Activated CD8-positive, alpha-beta memory T cell treated with anti-CD3 and anti-CD28 coated beads, Interleukin-2, amount 50 U/mL, for 4 hours (primary cell): ENCODE measurements at places on chromosomes 2 and 18.

- DNase-seq: no peak
These were observed 11.0 kb downstream of the TANK start for GRCh38 chr2:161170958-161171932.

DNA sequence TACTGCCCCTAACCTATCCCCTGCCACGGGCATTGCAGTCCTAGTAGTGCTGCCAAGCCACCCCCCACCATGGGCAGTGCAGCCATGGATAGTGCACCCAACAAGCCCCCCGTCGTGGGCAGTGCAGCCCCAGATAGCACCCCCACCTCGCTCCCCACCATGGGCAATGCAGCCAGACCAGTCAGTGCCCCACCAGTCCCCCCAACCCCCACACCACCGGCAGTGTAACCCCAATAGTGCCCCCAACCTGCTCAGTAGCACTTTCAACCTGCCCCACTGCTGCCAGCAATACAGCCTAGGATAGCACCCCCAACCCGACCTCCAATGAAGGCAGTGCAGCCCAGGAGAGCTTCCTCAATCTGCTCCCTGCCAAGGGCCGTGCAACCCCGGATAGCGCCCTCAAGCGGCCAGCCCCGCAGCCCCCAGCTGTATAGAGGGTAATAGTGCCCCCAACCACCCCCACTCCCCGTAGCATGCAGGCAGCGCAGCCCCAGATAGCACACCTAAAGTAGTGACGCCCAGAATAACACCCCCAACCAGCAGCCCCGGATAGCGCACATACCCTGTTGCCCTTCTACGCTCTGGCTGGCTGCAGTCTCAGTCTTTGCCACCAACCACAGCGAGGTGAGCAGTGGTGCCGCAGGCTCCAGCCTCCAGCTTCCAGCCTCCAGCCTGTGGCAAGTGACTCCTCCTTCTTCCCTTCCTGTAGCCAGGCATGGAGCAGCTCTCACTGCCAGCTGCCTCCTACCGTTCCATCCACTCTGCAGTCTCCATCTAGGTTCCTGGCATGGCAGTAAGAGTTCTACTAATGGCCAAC, 45.4 kb upstream of the ANKRD62 start:
- no peak for DNase-seq

GRCh38 chr2:58739033-58739432, 497.9 kb upstream of the FANCL start:
- no peak for DNase-seq

DNA sequence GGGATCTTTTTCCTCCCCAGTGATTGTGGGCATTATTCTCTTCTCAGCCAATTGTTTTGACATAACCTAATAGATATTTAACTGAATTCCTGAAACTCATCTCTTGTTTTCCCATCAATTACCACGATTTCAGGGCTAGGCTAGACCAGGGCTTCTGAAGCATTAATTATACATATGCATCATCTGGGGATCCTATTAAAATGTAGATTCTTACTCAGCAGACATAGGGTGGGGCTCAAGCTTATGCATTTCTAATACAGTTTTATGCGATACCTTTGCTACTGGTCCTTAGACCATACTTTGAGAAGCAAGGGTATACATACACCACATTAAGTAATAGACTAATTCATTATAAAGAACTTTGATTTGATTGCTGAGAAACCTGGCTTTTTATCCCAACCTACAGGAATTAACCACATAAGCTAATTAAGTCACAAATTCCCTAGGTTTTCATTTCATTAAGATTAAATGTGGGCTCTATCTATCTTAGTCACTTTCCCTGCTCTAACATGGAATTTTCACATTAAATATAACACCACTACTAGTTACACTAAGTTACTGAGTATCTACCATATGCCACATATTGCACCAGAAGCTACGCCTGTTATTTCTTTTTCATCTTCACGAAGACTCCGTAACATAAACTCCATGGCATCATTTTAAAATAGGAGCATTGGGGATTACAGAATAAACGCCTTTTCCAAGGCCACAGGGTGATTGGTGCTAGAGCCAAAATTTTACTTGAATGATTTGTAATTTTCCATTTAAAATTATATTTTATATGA, 417.5 kb downstream of the DPP10 start:
- DNase-seq: no peak

GRCh38 chr2:238905224-238905623, 57.3 kb downstream of the TWIST2 start:
- DNase-seq: no peak

DNA sequence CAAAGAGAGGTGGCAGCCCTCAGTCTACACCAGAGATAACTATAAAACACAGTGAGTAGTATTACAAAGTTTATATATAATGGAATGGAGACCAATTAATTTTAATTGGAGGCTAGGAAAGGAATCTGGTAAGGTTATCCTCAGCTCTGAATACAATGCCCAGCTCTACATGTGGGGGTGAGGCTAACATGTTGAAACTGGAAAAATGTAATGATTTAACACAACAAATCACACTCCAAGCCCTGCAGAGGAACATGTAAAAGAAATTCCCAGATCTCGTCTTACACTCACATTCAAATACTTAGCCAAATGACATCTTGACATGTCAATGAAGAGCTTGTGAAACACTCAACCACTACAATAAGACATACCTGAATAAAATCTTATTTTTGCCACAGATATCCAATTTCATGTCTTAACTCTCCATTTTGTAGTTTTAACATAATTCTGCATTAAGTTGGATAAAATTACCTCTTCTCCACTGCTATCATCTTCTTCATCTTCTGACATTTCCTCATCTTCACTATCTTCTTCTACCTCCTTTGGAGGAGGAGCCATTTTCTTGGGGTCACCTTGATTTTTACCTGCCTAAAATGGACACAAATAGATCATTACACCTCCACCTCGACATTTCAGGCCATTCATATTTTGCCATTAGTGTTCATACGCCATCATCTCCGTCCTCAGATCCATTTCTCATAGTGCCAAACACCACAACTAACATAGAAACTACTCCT, 1.4 kb downstream of the NCL start:
- no peak for DNase-seq

DNA sequence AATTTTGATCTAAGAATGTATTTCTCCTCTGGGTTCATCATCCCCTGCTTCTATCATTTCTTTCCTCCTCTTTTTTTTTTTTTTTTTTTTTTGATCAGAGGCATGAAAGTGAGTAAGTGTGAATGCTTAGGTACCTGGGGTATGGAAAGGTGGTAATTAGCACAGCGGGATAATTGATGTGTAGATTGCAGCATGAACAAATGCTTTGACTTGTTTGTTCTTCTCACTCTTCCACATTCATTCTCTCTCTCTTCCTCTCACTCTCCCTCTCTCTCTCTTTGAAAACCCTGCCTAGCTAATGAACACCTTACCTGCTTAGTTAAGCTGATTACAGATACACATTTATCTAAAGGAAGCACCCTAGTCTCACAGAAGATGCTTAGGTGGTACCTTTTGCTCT, 74.7 kb downstream of the ZEB2 start:
- no peak for DNase-seq

GRCh38 chr2:30301551-30301950, 70.2 kb downstream of the LBH start:
- no peak for DNase-seq

DNA sequence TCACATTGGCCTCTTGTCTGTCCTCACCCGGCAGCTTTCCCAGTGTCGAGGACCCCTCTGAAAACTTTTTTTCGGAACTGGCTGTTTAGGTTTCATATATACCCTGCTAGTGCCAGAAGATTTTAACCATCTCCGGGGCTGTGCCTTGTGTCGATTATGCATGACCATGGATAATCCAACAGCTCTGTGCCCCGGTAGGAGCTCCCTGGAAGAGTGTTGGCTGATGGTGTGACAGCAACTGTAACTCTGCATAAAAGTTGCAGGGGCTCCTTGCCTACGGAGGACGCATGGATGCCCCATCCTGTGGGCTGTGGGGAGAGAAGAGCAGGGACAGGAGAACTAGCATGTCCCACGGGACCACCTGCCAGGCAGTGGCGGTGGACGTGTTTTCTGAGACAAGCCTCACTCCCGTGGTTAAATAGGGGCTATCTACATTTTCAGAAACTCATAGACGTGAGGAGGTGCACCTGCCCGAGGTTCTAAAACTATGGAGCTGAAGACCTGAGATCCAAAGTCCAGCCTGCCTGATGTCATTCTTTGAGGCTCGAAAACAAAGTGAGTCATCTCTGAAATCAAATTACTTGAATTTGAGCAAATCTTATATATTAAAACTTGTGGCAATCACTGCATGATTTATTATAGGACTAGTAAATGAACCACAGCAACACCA, 437.2 kb upstream of the HS6ST1 start:
- DNase-seq: no peak

DNA sequence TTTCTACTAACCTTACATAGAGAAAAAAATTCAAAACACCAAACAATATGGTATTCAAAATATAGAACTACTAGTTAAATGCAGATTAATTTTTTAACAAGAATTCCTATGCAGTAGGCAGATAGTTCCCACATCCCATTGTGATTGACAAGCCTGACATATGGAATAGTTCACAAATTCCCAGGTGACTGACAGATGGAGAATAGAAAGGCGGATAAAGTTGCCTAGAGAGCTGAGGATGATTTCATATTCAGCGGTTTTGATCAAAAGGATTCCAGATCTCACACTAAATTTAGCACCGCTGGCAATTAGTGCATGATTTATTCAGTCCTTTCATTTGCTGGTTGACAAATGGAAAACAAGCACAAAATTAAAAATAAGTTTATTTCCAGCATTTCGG, 733.7 kb upstream of the POU3F3 start:
- DNase-seq: no peak

DNA sequence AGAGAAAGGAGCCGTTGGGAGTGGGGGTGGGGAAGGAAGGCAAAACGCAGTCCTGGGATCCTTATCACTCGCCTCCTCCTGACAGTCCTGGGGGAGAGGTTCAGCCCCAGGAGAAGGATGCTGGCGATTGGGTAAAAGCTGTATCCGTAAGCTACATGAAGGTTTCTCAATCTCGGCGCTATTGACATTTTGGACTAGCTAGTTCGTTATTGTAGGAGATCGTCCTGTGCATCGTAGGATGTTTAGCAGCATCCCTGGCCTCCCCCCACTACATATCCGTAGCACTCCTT, 511 bp upstream of the TP53I3 start:
- no peak for DNase-seq

GRCh38 chr2:128169497-128169896, 78.5 kb downstream of the UGGT1 start:
- DNase-seq: no peak

- DNase-seq: no peak
These were observed 488.7 kb upstream of the SLC39A10 start for GRCh38 chr2:195168369-195168768.

- no peak for DNase-seq
These were observed 36.4 kb upstream of the PHLPP1 start for GRCh38 chr18:62678847-62679485.

DNA sequence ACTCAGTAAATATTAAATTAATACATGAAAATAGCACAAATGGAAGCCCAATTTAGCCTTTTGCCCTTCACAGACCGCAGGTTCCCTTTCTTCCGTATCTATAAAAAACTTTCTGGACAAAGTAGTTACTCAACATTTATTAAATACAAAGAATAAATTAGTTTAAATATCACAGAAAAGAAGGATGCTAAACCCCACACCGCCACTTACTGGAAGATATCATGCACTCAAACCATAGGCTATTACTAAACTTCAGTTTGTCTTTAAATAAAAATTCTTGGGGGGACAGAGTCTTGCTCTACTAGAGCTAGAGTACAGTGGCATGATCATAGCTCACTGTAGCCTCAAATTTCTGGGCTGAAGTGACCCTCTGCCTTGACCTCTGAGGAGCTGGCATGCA, 120.7 kb upstream of the FHL2 start:
- no peak for DNase-seq

GRCh38 chr2:238106698-238107524, 6.8 kb downstream of the ESPNL start:
- peak; percentile 3 for DNase-seq

GRCh38 chr18:56565046-56565445, 73.3 kb downstream of the TXNL1 start:
- no peak for DNase-seq

DNA sequence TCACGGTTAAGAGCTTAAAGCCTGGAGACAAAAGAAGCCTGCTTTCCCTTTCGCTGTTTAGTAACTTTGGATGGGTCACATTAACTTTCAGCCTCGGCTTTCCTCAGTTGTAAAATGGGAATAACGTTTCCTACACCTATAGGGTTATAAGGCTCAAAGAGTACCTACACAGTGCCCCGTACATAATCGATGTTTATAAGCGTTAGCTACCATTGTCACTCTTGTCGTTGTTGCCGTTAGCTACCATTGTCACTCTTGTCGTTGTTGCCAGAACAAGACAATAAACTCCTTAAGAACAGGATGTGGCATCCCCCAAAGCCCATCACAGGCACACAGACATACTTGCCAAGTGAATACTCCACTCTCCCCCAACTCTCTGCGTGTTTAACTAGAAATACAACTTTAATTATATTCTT, 901 bp upstream of the MFSD6 start:
- no peak for DNase-seq

DNA sequence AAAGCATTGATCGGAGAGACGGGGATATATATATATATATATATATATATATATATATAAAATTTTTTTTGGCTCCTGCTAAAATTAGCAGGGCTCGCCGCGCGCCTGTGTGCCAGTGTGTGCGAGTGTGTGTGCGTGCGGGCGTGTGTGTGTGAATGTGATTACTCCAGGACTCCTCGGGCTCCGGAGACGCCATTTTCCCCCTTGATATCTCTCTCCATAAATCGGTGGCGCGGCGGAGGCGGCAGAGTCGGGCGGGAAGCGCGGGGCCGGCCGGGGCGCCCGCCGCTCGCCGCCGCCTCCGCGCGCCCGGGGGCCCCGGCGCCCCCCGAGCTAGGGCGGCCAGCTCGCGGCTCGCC, 795 bp upstream of the SETBP1 start:
- DNase-seq: peak; percentile 20

- no peak for DNase-seq
These were observed 26.5 kb upstream of the C2orf74 start for GRCh38 chr2:61135510-61135909.

DNA sequence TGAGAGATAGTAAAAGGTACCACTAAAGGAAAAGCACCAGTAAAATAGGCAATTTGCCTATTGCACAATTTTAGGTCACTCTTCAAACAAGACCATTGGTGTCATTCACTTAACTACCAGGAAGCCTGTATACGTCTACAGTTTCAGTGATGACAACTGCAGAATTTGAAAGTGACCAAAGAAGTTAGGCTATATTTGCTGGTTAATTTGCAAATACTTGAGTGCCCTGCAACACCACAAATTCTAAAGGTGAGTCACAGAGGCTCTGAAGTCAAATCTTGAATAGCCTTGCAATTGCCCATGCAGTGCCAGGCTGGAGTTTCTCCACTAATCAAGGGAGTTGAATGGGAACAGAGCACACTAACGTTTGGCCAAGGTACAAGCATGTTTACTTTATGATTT, 128.7 kb upstream of the CCDC68 start:
- DNase-seq: no peak
